Anterior cingulate cortex (tissue), 58 donors: ENCODE measurements at places on chromosomes 5 and 9.

DNA sequence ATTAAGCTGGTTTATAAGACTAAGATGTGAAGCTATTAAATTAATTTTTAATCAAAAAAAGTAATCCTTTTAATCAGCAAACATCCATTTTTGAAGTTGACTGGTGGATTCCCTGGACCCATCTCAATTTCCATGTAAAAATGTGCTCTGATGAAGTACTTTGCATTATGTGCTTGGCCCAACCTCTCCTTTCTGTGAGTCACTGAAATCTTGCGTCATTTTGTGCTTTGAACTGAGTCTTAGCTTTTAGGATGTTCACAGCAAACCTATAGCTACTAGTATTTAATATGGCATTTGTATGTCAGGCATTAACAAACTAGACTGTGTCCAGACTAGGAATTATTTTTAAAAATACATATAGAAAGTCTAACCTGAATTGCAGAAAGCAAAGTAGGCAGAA is 55.0 kb upstream of the CDH12 start:
- no peak for DNase-seq

GRCh38 chr5:159098603-159099436 is 896 bp downstream of the EBF1 start:
- DNase-seq: no peak

DNA sequence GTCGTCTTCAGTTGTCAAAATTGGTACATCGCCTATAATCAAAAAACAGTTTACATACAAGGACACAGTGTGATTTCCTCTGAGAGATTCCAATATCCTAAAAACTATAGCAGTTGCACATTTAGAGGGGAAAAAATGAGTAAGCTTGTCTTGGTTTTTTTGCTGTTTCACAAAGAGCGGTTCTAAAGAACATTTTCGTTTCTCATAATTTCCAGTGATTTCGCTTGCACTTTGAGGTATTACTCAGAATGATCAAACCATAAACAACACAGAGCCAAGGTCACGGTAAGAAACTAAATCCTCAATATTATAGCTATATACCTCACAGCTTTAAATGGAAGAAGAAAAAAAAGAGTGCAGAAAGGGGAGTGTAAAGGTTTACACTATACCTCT is 861 bp downstream of the MTX3 start:
- DNase-seq: no peak

GRCh38 chr5:110338341-110339083 is 388.0 kb downstream of the TMEM232 start:
- DNase-seq: no peak

- DNase-seq: no peak
These were observed 82.6 kb downstream of the GPR21 start for GRCh38 chr9:123116036-123116435.

DNA sequence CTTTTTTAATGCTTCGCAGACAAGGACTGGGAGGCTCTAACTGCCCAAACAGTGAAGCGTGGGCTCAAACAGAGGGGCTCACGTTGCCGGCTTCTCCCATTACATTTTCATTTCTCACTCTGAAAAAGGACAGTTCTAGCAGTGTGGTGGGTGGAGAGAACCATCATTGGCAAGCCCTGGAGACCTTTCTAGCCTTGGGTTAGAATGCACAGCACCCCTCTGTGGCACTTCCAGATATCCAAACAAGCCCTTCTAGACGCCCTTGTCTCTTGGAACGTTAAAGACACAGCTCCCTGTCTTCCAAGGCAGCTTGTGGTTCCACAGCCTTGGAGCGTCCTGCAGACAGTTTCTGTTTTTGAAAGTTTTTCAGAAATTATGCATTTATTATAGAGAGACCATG is 52.1 kb downstream of the MVB12B start:
- DNase-seq: no peak

DNA sequence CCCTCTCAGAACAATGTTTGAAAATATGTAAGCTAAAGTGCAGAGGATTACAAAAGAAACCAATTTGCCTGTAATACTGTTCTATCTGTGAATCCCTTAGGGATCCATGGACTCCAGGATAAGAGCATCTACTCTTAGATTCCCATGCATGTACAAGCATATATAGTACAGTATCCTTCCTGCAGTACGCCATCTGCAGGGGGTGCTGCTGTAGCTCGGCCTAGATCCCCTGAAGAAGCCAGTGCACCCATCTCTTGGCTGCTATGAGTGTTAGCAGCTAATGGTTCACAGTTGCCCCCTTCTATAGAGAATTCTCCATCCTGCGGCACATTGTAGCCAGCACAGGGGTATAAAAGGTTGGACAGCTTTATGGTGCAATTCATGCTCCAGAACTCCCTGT is 61.8 kb upstream of the SLC30A5 start:
- DNase-seq: no peak

DNA sequence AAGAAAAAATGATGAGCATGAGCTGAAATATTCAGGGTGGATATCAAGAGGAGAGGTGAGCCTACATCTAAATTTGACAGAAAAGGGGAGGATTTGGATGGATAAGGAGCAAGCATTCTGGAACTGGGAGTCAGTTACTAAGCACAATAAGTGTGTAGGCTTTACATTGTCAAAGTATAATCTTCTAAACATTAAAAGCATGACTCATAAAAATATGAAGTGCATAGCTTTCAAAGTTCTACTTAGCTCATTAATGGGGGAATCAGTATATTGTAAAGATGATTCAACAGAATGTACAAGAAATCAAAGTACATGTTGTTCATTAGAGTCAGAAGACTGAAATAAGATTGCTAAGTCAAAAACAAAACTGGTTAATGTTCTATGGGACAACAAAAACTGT is 248.0 kb upstream of the GAS1 start:
- no peak for DNase-seq

DNA sequence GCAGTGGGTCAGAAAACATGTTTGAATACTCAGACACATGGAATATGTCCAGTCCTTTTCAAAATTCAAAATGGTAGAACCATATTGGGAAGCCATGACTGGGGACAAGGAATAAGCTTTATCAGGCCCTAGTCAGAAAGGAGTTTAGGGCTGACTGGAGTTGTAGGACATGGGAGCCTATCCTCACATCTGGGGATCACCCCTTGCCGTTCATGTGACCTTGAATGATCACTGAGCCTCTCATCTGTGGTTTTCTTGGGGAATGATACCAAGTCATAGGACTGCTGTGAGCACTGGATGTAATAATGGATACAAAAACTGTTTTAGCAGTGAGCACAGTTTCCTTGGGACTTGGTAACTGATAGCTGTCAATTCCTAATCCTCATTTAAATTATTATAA is 84.7 kb downstream of the IQGAP2 start:
- DNase-seq: no peak

DNA sequence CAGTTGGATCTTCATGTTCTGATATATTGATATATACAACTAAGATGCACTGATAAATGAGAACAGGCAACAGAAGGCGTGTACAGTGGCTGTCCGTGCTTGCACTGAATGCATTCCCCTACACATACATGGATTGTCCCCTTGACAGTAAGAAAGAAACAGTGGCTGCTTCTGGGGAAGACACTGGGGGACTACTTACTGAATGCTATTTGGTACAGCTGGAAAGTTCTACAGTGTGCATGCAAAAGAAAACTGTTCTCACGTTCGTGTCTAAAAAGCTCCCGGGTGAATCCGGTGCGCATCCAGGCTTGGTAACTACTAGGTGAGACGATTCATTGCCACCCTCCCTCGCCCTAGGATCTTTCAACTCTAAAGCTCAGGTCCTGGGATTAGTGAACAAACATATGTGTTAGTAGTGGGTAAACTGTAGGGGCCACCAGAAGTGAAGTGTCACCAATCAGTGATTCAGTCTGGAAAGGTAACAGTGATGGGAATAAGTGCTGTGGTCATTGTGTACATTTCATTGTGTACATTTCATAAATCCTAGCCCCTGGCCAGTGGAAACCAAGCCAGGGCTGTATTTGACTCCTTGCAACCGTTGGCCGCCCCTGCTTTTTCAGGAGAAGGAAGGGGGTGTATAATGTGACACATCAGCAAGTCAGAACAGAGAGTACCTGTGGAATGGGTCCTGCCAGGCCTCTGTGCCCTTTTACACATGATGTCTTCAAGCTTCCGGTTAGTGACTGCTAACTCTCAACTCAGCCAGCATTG is 46.3 kb upstream of the BOD1 start:
- no peak for DNase-seq

DNA sequence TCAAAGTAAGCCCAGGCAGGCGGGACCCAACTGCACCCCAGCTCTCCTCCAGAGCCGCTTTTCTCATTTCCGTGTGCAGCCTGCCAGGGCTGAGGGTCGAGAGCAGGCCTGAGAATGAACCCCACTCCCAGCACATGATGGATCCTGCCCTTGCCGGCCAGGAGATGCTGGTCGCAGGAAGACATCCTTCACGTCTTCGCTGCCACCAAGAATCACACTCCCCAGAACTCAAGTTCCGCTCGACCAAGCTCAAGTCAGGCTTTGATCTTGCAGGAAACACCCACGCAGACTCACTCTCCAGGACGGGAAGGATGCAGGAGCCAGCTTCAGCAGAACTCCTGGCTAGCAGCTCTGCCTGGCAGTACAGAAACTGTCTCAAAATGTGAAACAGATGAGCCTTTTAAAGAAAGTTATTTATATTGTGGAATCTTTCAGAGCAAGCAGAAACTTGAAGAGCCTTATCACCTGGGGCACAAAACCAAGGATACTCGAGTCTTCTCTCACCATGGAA is 102.4 kb downstream of the ROR2 start:
- no peak for DNase-seq

GRCh38 chr5:1167361-1167727 is 34.1 kb upstream of the SLC6A19 start:
- no peak for DNase-seq

DNA sequence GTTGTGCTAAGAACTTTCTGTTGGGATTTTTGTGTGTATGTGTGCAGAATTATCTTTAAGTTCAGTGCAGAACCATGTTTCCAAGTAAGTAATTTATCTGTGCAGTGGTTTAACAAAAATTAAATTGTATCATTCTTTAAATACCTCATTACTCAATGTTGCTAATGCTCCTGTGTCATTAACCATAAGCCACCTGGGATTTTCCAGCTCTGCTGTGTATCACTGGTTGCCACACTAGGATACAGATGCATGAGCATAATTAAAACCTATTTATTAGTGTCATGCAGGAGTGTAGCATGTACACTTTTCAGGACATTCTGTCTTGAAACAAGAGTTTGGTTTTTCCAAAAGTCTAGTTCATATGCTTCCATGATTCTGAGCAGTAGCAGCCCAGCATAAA is 120.4 kb upstream of the PTGER4 start:
- DNase-seq: no peak
